ENCODE measurements at places on chromosomes 2 and 18.

DNA sequence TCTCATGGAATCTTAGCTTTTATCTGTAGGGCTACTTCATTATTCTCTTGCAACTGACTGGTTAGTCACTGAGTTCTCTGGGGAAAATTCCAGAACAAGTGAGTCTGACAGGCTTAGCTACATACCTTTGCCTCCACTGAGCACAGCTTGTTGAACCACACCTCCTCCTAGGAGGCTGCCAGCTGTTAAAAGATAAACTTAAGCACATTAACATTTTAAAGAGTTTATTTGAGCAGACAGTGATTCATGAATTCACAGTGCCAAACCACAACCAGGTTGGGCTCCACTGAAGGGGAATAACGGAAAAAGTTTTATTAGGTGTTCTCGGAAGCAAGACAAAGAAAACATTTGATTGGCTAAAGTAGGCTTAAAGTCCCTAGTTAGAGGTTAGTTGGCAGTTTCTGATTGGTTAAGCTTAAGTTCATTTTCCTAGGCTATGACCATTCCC is 12.5 kb upstream of the SLC38A11 start:
- DNase-seq = no peak

GRCh38 chr18:26468931-26469340 is 79.4 kb downstream of the KCTD1 start:
- DNase-seq = peak; percentile 34

DNA sequence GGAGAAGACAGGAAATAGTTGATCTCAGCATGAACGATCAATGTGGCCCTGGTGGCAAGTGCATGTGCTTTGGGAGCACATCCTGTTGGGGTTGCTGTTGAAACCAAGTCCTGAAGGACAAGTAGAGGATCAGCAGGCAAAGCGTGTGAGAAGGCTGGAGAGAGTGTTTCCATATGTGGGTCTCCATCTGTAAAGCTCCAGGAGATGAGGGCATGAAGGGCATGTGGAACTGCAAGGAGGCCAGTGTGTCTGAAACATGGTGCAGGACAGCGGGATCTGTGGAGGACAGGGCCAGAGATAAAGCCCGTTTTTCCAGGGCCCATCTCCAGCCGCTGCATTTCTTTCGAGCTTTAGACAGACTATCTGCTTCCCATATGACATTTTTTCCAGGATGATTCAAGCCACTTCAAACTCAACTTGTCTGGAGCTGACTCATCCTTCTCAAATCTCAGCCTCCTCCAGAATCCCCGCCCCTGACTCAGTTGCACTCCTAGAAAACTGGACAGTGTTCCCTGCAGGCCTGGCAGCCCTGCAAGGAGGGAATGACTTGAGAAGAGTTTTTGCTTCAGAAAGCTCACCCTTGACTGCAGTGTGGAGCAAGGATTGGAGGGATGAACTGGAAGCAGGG is 226.1 kb downstream of the VAPA start:
- DNase-seq = no peak

DNA sequence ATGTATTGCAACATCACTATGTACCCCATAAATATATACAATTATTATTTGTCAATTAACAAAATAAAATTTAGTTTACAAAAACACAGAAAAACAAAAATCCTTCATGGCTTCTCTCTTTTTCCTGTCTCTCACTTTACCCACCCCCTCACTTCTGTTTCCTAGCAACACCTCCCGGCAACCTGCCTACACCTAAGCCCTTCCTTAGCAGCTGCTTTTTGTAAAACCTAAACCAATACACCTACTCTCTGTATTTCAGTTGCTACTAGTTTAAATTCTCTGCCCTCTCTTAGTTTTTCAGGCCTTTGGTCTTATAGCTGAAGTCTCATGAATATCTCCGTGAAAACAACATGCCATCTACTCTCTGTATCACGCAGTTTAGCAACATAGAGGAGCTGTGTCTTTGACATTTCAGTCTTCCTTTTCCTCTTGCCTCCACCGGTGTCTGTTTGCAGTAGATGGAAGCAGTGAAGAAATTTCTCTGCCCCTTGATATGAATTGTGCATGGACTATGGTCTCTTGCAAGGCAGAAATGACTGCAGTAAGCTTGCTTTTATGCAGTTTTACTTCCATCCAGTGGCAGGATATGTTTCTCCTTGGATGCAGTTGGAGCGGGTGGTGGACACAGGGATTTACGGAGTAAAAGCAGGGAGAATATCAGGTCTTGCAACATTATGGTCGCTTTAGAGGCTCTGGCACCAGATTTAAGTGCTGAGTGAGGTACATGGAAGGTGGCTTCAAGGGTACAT is 42.0 kb upstream of the ZDBF2 start:
- DNase-seq = no peak

DNA sequence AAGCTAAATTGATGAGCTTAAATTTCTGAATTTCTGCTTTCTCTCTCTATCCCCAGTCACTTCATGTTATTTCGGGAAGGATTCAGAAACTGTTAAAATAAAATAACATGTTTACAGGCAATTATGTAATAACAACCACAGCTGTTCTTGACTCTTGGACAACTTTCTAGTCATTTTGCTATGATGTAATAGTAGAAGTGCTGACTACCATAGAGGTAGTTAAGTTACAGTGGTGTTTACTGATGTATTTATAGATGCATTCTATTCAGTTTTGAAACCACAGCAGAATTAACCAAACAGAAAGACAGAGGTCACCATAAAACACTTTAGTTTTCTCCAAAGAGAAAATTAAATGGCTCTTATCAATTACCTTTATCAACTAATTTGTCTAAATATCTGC is 1292.0 kb upstream of the CHAC2 start:
- no peak for DNase-seq

GRCh38 chr2:98346311-98347236 is at the start of gene CNGA3:
CNGA3 (plus strand) TSS chr2:98346456; CDS start chr2:98369976, 23,520 bp downstream.
- DNase-seq = peak; percentile 42
